ENCODE measurements at places on chromosomes 7 and 10.

GRCh38 chr10:29078919-29079318 is 210.0 kb upstream of the LYZL1 start:
- no peak for DNase-seq

GRCh38 chr7:66157060-66157459 is 42.4 kb downstream of the CRCP start:
- no peak for DNase-seq

DNA sequence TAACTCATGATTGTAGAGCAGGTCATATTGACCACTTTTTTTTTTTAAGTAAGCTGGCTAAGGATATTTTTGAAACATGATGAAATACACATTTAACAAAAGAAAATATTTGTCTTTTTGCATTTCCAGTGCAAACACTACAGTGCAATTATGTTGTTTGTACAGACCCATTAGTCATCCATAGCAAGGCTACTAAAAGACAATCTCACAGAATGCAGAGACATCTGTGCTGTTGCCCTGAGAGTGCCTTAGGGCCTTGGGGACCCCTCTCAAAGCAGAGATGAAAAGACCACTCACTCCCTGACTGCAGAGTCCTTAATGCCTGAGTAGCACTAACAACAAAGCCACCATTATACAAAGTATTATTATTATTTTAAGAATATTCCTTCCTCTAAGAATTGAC is 104.5 kb downstream of the NRCAM start:
- no peak for DNase-seq

GRCh38 chr7:94095316-94096009 is 91.3 kb upstream of the BET1 start:
- DNase-seq: no peak

- DNase-seq: peak; percentile 43
Observed at GRCh38 chr7:158818325-158819213, 10.7 kb downstream of the ESYT2 start.

DNA sequence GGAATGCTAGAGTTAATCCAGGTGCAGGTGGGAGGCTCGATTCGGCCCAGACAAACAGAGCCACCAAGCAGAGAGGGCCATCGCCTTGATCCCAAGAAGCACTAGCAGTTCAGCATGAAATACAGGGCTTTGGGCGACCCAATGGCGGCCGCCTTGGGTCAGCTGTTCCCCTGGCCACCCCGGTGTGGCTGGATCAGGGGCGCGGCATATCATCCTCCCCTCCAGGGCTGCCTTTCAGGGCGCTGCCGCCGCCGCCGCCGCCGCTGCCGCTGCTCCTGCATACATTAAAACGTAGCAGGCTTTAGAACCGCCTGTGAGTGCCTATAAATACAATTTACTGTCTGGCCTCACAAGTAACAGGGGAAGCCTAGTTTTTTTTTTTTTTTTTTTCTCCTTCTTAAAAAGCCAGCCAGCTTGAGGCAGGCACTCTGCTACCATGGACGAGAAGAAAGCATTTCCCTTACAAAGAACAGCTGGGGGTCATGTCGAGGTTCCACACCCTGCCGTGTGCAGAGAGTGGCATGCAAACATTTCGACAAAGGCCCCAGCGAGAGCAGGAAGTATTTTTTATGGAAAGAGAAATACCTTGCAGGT is 57.7 kb upstream of the EFCAB10 start:
- DNase-seq: no peak

DNA sequence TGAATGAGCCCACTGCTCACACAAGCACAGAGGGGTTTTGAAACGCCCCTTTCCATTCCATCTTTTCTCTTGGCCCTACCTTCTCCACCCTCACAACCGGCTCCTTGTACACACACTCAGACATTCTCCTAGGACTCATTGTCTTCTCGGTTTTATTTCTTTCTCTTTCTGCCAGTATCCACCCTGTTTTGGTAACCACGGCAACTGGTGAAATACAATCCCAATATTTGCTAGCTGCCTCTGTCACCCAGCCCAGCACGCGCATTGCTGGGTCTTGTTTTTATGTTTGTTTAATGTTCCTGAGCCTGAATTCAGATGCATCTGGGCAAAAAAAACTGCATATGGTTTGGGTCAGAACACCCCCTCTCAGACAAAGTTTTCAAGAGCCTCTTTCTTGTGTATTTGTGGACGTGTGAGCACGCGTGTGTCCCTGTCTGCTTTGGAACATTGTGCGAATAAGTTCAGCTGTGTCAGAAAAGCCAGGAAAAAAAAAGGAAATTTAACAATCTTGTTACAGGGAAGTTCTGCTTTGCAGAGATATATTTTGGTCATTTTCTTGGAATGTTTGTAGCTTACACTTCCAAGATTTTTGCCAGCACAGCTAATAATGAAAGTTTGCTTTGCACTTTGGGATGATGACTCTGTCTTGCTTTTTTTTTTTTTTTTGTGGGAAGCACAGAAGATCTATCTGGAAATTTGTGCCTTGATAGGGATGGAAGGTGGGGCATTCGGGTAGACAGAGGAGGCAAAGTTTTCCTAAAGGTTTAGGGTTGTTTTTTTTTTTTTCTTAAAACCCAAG is 225.9 kb downstream of the TRIL start:
- DNase-seq: no peak

DNA sequence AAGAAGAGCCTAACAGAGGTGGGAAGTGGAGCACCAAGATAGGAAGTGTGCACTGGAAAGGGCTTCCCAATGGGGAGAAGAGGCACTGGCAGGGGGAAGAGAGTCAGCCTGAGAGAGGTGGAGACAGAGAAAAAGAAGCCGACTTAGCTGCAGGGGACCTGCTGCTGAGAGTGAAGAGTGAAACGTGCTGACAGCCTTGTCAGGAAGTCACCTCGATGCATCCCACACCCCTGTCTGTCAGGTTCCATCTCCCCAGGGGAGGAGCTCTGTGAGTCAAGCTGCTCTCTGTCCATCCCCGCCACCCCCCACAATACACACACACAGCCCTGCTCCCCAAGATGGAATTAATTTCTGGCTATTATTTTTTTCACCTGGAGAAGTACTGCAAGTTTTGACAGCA is 14.0 kb downstream of the KAZALD1 start:
- DNase-seq: no peak

All from GM12891 (cell line).